ENCODE measurements at places on chromosomes 12 and 14.

- DNase-seq: no peak
Measured at GRCh38 chr14:33073023-33073422, 134.3 kb downstream of the NPAS3 start.

DNA sequence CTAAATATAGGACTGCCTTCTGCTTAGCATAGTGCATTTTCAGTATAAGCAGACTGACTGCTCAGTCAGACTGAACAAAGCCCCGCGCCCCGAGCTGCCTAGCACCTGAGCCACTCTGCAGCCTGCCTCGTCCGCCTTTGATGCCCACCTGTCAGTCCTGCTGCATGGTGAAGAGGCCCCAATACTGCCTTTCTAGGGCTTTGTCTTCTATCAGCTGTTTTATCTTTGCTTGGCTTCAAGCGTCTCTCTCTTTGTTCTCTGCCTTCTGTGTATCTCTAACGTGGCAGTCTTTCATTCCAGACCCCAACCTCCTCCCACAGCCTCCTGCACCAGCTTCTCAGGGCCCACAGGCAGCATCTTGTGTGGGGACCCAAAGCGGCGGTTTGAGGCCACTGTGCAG, 1001.0 kb downstream of the VRK1 start:
- no peak for DNase-seq

- no peak for DNase-seq
Measured at GRCh38 chr12:108620236-108620879, 13.3 kb downstream of the SELPLG start.

GRCh38 chr14:34059037-34059924, 108.4 kb upstream of the EGLN3 start:
- DNase-seq: no peak

- DNase-seq: no peak
Measured at GRCh38 chr12:51883998-51884675, 3.8 kb upstream of the ANKRD33 start.

DNA sequence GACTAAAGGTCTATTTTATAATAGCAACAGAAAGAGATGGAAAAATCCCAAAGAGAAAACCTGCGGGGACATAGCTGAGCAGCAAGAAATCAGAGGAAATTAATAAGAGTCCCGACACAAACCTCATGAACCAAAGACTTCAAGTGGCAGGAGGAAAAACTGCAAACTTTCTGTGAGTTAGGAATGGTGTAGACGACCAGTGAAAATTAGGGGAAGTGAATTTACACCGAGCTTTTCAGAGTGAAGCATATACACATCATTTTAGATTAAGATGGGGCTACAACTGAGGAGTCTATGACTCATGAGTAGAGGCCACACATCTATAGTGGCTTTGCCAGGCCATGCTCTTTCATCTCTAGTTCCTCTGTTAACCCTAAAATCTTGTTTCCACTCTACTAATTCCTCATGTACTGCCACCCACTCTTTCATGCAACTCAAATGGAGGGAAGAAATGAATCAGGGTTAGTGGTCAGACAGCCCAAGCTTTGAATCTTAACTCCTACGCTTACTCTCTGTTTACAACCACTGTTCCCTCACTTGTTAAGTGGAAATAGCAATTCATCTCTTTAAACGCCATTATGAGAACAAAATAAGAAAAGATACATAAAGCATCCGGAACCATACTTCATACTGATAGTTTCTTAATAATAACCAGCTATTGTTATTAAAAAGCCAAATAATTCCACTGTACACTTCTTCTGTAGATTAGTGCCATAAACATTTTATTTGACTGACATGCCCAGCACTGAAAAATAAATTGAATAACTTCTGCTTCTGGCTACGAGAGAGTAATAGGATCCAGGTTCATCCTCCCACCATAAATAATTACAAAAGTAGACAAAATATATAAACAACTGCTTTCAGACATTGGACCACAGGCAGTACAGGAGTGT, 219.3 kb downstream of the RMST start:
- DNase-seq: no peak

DNA sequence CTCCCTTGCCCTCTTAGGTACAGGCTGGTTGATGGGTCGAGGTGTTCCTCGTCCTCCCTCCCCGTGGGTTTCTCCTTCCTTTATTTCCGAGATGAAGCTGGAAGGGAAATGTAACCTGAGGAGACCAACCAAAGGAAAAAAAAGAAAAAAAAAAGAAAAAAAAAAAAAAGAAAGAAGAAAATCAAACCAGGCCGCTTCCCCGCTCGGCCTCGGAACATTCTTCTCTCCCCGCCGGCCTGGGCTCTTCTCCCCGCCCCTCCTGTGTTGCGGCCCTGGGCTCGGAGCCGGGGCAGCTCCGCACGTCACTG, 1.6 kb upstream of the NFATC4 start:
- DNase-seq: no peak

DNA sequence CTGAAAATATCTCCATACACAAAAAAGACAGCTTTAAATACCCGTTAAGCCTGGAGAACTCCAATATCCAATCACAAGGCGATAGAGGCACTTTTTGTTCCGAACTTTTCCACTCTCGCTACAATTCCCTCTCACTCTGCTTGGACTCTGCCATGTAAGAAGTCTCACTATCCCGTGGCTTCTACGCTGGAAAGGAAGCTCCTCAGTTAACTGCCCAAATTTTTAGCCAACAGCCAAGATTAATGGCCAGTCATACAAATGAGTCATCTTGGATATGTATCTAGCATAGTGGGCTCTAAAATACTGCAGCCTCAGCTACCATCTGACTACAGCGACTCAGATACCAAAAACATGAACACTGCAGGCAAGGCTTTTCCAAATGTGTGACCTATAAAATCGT, 45.5 kb upstream of the RERGL start:
- DNase-seq: no peak

DNA sequence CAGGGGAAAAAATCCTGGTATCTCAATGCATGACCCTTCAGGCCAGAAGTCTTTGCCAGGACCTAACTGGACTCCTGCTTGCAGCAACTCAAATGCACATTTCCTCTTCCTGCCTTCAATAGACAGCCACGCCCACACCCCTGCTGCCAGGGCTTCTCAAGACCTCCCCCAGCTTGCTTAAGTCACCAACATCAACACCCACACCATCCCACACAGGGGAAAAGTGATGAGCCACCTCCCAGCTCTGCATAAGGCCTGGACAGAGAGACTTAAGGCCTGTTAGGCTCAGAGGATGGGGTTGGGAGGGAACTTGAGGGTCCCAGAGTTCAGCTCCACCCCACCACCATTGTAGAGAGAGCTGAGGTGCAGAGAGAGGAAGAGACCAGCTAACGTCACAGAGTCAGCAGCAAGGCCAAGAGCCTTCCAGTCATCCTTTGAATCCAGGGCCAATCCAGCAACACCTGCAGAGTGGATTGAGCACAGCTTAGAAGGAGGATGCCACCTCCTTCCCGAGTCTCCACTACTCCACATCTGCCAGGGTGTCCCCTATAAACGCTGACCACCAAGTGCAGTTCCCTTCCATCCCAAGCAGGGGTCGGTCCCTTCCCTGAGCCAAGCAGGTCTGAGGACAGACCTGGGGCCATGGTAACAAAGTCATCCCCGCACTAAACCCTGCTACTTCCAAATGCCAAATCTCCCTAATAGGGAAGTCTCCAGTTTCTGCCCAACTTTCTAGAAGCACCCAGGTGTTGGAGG, 50.0 kb downstream of the KDM2B start:
- no peak for DNase-seq

DNA sequence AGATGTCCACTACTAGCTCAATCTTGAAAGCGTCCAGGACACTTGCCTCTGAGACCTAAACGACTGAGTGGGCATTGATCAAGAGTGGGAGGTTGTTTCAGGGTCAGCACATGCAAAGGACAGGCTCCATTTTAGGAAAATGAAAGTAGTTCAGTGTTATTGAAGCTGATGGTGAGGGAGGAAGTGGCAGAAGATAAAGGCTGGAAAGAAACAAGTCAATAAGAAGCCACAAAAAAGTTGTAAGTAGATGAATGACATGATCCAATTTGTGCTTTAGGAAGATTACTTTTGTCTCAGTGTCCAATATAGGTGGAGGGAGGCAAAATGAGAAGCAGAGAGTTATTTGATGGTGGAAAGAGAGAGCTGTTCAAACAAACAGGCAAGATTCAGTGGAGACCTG, 22.0 kb downstream of the GPR65 start:
- DNase-seq: no peak

- peak; percentile 4 for DNase-seq
Measured at GRCh38 chr14:82710267-82710841, 1176.7 kb upstream of the SEL1L start.

- DNase-seq: no peak
Measured at GRCh38 chr14:24888532-24888931, 161.4 kb downstream of the STXBP6 start.

GRCh38 chr12:5556033-5556614, 124.2 kb downstream of the NTF3 start:
- no peak for DNase-seq

DNA sequence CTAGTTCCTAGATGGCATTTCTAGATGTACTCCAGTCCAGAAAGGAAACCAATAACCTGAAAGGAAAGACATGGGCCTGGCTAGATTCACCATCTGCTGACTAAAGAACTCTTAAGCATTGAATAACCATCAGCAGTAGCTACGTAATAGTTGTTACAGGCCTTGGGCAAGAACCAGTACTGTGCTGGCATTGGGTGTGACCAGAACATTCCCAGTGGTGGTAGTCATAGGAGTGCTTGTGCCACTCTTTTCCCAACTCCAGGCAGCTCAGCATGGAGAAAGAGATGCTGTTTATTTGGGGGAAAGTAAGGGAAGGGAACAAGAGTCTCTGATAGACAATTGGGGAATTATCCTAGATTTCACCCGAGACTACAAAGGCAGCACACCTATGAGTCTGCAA, 333.3 kb downstream of the SLC16A7 start:
- DNase-seq: no peak

DNA sequence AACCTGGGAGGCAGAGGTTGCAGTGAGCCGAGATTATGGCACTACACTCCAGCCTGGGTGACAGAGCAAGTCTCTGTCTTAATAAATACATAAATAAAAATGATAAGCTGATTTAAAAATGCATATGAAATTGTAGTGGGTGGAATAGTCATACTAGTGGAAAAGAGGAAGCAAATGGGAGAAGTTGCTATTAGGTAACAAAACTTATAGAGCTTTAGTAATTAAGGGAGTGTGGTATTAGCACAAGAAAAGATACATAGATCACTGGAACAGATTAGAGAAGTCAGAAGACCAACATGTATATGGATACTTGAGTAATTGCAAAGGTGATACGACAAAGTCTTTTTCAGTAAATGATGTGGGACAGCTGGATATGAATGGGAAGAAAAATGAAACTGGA, 26.5 kb downstream of the TECPR2 start:
- no peak for DNase-seq

DNA sequence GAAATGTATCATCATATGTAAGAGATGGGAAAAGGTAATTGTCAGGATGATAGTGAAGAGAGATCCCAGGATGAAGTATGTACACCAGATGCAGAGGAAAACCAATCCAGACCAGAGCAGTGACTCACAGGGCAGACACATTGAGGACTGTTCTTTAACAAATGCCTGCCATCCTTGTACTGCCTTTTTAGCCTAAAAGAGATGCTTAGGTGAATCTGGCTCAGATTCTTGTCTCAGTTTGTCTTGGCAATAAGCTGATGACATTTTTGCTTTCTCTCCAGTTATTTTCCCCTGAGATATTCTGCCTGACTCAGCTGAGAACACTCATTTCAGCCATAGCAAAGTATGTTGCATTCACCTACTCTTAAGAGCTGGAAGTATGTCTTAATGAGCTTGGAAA, 405.3 kb upstream of the USP15 start:
- no peak for DNase-seq

DNA sequence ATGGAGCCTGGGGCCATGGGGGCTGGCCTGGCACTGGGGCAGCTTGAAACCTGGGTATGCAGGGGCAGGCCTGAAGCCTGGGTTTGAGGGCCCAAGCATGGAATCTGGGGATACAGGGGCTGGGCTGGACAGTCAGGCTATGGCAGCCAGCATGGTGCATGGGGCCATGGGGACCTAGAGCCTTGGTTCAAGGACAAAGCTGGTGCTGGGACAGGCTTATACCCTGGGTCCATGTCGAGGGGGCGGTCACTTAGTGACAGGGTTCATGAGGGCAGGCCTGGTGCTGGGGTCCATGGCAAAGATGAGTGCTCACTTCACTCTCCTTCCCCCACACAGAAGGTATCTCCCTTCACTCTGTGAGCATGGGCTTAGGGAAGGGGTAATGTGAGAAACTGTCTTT, 116.2 kb downstream of the BBS10 start:
- DNase-seq: no peak

GRCh38 chr12:31874961-31875608, 84.1 kb upstream of the RESF1 start:
- DNase-seq: no peak

DNA sequence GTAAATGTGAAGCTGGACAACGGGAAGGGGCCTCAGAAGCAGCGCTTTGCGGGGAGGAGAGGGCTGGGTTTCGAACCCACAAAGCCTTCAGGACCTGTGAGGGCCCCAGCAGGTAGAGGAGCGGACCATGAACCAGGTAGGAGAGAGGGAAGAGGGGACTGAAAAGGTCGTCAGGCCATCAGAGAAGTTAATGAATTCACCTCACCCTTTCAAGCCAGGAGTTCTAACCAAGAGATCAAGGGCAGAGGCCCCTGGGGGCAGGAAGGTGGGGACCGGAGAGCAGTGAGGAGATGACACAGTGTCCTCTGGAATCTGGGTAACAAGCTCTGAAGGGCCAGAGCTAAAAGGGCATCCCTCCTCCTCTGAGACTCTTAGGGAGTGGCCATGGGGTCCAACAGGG, 19.4 kb downstream of the SERPINA1 start:
- DNase-seq: no peak

DNA sequence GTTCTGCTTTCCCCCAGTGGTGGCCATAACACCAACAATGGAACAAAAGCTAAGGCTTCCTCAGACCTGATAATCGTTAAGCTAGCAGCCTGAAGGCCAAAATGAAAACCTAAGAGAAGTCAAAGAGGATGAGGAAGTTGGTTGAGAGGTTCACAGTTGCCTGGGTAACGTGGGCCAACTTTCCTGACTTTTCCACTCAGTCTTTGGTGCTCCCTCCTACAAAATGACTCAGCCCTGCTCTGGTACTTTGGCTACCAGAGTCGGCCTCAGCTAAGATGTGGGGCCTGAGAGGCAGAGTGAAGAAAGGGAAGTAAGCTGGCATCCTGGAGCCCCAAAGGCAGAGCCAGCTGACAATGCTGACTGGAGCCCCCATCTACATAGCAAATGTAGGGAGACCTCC, 14.9 kb upstream of the FKBP11 start:
- DNase-seq: no peak

- DNase-seq: no peak
Measured at GRCh38 chr12:10967409-10967808, 19.3 kb downstream of the TAS2R50 start.

DNA sequence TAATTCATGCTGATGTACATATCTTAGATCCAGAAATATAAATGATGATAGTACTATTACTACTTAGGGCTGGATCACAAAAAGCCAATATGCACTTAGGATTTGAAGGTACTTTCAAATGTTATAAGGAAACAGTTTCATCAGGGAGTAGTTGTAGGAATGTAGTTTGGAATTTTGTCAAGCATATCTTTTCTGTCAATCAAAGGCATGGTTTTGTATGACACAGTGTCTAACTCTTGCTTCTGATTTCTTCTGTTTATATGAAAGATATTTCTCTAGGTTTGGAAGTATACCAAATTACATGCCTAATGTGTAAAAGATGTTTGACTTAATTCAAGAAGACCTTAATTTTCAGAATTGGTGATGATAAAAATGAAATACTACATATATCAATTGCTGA, 135.7 kb downstream of the RAD51B start:
- no peak for DNase-seq

- no peak for DNase-seq
Measured at GRCh38 chr12:124556896-124557501, 10.4 kb downstream of the NCOR2 start.

GRCh38 chr12:70971001-70971794, 50.7 kb upstream of the PTPRR start:
- DNase-seq: no peak
